ENCODE measurements at places on chromosomes 2 and 18. TPM values are rescaled to one million over a fixed set of nuclear protein-coding genes. Genes with fewer than 3 reads are reported as not detected.

- DNase-seq = no peak
Observed at GRCh38 chr2:149990965-149991364, 403.4 kb upstream of the MMADHC start.

Gene TDRD15
- total RNA-seq = 0.10 TPM

DNA sequence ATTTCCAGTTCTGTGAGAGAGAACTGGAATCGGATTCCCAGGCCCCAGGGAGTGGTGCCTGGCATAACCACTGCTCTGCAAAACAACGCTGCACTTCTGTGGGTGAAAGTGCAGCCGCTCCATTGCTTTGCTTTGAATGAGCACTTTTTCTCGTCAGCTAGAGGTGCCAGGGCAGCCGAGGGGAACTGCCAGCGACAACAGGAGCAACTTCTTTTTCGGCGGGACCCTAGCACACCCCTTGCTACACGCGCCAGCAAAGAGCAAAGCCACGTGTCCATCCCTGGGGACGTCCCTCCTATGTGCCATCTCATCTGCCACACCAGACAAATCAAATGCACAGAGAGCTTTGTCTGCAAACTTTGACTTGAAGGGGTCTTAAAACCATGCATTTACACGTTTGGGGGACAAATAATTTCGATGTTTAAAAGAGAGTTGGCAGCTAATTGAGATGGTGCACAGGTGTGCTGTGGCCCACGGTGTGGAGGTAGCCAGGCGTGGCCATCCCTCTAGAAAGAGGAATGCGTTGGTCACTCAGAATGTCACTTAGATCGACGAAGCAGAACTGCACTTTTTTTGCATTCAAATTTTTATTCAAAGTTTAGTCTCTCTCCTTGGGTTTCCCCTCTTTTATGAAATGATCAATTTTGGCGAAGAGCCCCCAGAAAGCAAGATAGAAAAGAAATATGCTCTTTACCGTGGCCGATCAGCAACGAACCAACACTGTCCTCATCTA, 151.8 kb downstream of the MBP start:
- DNase-seq = peak; percentile 29

Gene TEX44
- total RNA-seq = not detected

Gene TUBB8B
- not detected for total RNA-seq

- DNase-seq = no peak
Observed at GRCh38 chr2:76759634-76760366, 762.4 kb downstream of the LRRTM4 start.
